ENCODE measurements at places on chromosomes 2 and 18. TPM values are rescaled to one million over a fixed set of nuclear protein-coding genes. Genes with fewer than 3 reads are reported as not detected.
A peak's percentile ranks its signal among the peaks of the same experiment; 100 is the strongest.

- H3K4me3 ChIP-seq = no peak overlapping the region
- peaks cover 16% of the 10 kb centered on the region for H3K36me3 ChIP-seq
- H3K27me3 ChIP-seq = no peaks in the 10 kb centered on the region
- no peak for DNase-seq
- H3K4me1 ChIP-seq = no peaks in the 10 kb centered on the region
- H3K27ac ChIP-seq = no peak overlapping the region
These were observed 40.5 kb downstream of the ALMS1 start for GRCh38 chr2:73426176-73426575.

GRCh38 chr2:240963868-240964703, 34.3 kb upstream of the SNED1 start:
- peak; percentile 68 for DNase-seq
- H3K4me3 ChIP-seq = no peak overlapping the region
- no peaks in the 10 kb centered on the region for H3K27me3 ChIP-seq
- H3K36me3 ChIP-seq = no peaks in the 10 kb centered on the region
- no peaks in the 10 kb centered on the region for H3K4me1 ChIP-seq
- no peak overlapping the region for H3K27ac ChIP-seq

- H3K36me3 ChIP-seq = no peaks in the 10 kb centered on the region
- peaks cover 16% of the 10 kb centered on the region for H3K4me1 ChIP-seq
- no peak overlapping the region for H3K27ac ChIP-seq
- no peak for DNase-seq
These were observed 200.0 kb upstream of the SIX3 start for GRCh38 chr2:44741507-44741906.

DNA sequence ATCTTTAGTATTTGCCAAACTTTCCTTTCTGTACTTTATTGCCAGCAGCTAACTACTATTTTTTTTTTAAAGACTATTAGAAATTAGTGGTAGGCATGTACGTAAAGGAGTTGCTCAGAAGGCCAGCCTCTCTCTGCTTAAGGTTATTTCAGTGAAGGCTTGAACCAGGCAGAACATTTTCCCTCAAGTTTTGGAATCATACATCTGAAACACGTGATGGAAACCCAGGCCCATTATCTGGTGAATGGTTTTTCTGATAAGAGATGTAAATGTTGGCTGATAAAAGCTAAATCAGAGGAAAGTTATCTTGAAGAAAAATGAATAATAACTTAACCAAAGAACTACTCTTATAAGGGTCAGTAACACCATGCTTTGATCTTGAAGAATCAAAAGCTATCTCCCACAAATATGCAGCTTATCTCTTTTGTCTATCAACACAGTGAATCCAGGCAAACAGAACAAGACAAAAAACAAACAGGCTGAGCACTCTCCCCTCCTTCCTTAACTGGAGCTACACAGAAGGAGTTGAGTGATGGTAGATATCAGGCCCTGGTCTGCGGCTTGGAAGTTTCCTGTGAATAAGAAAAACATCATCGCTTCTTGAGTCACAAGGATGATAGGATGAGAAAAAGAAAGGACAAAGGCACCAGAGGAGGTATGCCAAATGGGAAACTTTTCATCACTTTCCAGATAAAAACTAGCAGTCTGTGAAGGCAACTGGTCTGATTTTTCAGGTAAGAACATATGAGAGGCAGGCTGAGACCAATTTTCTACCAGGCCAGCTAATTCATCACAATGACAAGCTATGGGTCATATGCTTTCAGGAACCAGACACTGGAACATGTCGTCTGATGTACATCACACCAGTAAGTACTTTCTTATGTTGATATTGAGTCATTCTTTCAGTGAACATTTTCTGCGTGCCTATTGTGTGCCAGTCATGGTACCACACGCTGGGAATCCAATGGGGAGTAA, 88.4 kb upstream of the STK17B start:
- H3K36me3 ChIP-seq = peaks cover 5% of the 10 kb centered on the region
- peaks cover 18% of the 10 kb centered on the region for H3K4me1 ChIP-seq
- H3K4me3 ChIP-seq = peak overlapping the region; percentile 16

- H3K27me3 ChIP-seq = no peaks in the 10 kb centered on the region
- H3K4me3 ChIP-seq = peak overlapping the region; percentile 76
- DNase-seq = no peak
These were observed 76.0 kb upstream of the DSG1 start for GRCh38 chr18:31241900-31242409.

DNA sequence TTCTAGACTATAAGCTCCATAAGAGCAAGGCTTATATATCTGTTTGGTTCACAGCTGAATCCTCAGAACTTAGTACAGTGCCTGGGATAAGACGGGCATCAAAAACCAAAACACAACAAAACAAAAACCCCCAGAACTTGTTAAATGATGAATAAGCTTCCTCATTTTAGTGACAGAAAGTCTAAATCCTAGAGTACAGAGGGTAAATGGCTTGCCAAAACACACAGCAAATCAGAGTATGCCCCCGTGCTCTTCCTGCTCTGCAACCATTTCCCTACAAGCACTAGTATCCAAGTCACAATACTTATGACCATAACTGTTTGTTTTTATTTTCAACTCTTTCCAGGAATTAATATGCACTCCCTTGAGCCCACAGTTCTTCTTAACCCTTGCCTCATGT, 10.1 kb downstream of the ZNF521 start:
- H3K4me3 ChIP-seq = no peak overlapping the region
- DNase-seq = no peak
- peaks cover 14% of the 10 kb centered on the region for H3K27me3 ChIP-seq
- no peak overlapping the region for H3K27ac ChIP-seq
- peaks cover 12% of the 10 kb centered on the region for H3K36me3 ChIP-seq

- H3K4me3 ChIP-seq = no peak overlapping the region
- peaks cover 20% of the 10 kb centered on the region for H3K4me1 ChIP-seq
- H3K27me3 ChIP-seq = peaks cover 10% of the 10 kb centered on the region
- DNase-seq = no peak
These were observed 138.2 kb downstream of the ACOXL start for GRCh38 chr2:110870545-110870944.

DNA sequence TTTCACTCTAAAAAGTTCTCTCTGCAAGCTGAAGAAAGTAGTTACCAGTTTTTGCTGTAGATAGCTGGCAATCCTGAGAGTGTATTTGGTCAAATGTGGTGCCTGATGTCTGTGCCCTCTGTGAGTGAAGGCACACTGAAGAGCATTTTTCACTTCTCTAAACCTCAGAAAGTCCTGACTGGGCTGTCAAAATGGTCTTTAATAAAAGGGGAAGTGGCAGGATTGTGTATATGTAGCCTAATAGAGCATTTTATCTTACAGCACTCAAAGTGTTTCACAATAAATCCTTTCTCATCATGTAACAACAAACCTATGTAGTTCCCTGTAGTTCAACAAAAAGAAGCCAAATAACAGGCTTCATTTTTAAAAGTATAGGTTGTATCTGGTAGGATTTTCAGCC, 1552.3 kb upstream of the SLC39A10 start:
- H3K27me3 ChIP-seq = no peaks in the 10 kb centered on the region
- no peak for DNase-seq
- no peak overlapping the region for H3K27ac ChIP-seq
- H3K36me3 ChIP-seq = no peaks in the 10 kb centered on the region
- H3K4me1 ChIP-seq = no peaks in the 10 kb centered on the region

- peak overlapping the region; percentile 96 for H3K27ac ChIP-seq
- H3K4me1 ChIP-seq = peaks cover 24% of the 10 kb centered on the region
- no peak overlapping the region for H3K4me3 ChIP-seq
- DNase-seq = peak; percentile 24
These were observed 65.3 kb upstream of the SMAD7 start for GRCh38 chr18:49015886-49016647.

DNA sequence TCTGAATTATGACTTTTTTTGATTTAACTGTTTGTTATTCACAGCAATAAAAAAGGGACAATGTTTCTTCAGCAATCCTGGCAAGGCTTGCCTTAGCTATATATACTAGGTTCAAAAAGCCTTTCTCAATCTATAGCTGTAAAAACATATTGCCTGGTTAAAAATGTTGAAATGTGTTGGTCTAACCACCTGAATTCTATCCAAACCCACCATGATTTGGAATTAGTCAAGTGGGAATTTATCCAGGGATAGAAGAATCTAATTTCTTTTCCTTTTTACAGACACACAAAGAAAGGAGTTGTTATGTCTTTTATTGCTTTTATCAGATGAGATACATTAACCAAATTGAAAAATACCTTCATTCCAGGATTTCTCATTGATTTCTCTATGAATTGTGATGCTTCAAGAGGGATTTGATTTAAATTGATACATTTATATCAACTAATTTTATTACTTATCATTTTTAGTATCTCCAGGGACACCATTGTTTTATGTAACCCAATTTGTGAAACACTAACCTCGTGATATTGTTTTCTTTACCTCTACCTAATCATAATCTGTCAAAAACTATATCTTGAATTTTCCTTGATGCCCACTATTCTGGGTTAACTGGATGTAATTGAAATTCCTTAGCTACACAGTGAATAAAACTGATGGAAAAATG, 88.1 kb downstream of the LRP1B start:
- H3K36me3 ChIP-seq = no peaks in the 10 kb centered on the region
- no peak for DNase-seq
- peaks cover 8% of the 10 kb centered on the region for H3K4me1 ChIP-seq
- peaks cover 3% of the 10 kb centered on the region for H3K27me3 ChIP-seq
- H3K4me3 ChIP-seq = no peak overlapping the region
- H3K27ac ChIP-seq = no peak overlapping the region

DNA sequence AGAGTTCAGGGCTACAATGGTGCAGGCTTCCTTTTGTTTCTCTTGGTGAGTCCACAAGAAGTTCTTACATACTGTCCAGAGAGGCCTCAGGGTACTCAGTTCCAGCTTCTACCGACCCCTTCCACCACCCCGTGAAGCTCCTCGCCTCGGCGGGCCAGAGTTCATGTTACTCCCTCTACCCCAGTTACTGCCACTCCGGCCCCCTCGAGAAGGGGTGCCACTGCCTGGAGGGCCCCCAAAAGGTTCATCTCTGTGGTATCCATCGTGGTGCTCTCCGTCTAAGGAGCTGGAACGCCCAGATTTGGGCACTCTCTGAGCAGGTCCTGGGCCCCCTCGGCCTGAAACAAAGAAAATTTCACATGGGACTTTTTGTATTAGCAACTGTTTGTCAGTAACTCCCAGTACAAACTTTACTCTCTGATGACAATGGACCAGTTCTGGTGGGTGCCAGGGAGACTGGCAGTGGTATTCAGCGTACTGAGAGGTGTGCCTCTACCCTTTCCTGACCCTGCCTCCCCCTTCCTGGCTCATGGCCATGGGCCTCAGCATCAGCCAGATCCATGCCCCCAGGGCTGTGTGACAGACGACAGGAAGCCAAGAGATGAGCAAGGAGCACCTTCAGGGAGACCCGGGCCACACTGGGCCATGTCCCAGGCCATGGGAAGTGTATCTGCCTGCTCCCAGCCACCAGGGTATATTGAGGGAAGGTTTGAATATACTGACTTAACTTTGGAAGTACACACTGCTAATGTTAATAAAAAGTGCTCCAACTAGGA, 5.1 kb downstream of the SFT2D3 start:
- no peaks in the 10 kb centered on the region for H3K27me3 ChIP-seq
- H3K4me1 ChIP-seq = peaks cover 17% of the 10 kb centered on the region
- no peak overlapping the region for H3K4me3 ChIP-seq
- H3K27ac ChIP-seq = no peak overlapping the region

DNA sequence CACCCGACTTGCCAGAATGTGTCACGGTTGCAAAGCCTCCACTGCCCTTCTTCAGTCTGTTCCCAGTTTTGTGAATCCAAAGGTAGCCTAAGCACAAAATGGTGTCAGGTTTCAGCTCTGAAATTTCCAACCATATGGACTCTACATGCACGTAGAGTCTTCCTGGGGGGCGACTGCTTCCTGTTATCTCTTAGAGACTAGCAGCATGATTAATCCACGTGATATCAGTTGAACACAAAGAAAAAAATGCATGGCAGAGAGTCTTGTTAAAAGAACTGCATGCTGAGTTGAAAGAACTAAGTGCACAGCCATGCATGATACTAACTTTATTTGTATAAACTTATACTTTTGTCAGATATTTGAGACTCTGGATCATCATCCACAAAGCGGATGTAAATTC, 404.4 kb downstream of the SOCS6 start:
- H3K36me3 ChIP-seq = no peaks in the 10 kb centered on the region
- DNase-seq = no peak
- H3K27me3 ChIP-seq = no peaks in the 10 kb centered on the region

DNA sequence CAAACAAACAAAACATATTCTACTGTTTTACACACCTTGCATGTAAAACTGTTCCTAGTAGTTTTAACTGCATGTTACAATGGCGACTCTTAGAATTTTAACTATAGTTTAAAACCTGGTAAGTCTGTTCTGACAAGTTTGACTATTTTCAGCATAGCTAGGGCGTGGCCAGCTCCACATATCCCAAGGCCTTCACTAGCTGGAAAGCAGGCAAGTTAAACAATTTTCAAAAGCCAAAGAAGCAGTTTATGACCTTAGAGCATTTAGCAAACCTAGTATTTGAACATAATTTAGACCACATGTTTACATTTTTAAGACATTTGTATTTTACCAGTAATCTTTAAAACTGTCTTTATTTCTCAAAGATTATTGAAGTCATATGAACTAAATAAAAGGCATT, 402.8 kb upstream of the SYT4 start:
- peaks cover 6% of the 10 kb centered on the region for H3K4me1 ChIP-seq
- peaks cover 5% of the 10 kb centered on the region for H3K36me3 ChIP-seq
- DNase-seq = no peak
- H3K27me3 ChIP-seq = peaks cover 4% of the 10 kb centered on the region

DNA sequence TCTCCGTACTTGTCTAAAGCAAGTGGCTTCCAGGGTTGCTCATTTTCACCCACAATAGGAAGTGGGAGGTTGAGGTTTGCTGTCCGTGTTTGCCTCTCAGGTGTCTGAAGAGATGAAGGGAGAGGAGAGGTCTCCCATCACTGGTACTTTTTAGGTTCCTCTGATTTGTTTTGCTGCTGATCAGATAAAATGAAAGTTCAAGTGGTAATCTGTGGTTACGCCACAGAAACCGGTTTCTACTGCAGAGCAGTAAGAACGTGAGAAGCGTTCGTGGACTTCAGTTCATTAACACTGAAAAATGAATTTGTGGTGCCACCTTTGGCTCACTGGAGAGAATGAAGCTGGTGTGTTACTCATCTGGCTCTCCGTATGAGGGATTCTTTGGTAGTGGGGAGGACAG, 118.2 kb downstream of the GBX2 start:
- H3K4me1 ChIP-seq = peaks cover 25% of the 10 kb centered on the region
- no peak overlapping the region for H3K27ac ChIP-seq
- peaks cover 27% of the 10 kb centered on the region for H3K36me3 ChIP-seq
- H3K4me3 ChIP-seq = no peak overlapping the region
- DNase-seq = no peak
- peaks cover 9% of the 10 kb centered on the region for H3K27me3 ChIP-seq

DNA sequence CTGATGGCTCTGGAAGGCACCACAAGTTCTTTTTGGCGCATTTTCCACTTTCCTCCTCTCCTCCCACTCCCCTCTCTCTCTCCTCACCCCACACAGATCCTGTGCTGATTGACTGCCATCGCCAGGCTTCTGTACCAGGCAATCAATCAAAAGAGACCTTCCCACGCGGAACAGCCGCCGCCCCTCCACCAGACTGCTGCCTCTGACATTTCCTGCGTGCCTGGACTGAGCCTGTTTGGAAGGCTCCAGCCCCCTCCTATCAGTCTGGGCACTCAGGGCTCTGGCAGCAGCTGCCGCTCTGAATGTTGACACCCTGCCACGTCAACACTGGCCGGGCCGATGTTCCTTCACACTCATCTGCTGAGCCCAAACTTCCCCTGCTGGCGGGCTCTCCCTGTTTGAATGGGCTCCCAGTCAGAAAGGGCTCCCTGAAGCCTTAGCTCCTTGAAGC, 467.7 kb downstream of the EPHA4 start:
- peaks cover 7% of the 10 kb centered on the region for H3K4me1 ChIP-seq
- no peak overlapping the region for H3K4me3 ChIP-seq
- peak overlapping the region; percentile 50 for H3K27ac ChIP-seq
- peaks cover 18% of the 10 kb centered on the region for H3K27me3 ChIP-seq

Gene CCDC178
- total RNA-seq = 0.74 TPM

Gene RAPH1
- 15.4 TPM for total RNA-seq

Gene ITPRIPL1
- total RNA-seq = 3.5 TPM

Gene TCF23
- not detected for total RNA-seq

Gene CREG2
- total RNA-seq = 4.2 TPM

Gene LRRC30
- total RNA-seq = not detected

Gene COX5B
- 244 TPM for total RNA-seq

Gene ANKRD29
- 3.5 TPM for total RNA-seq
